ENCODE measurements at places on chromosomes 16 and 17.
A peak's percentile ranks its signal among the peaks of the same experiment; 100 is the strongest.

DNA sequence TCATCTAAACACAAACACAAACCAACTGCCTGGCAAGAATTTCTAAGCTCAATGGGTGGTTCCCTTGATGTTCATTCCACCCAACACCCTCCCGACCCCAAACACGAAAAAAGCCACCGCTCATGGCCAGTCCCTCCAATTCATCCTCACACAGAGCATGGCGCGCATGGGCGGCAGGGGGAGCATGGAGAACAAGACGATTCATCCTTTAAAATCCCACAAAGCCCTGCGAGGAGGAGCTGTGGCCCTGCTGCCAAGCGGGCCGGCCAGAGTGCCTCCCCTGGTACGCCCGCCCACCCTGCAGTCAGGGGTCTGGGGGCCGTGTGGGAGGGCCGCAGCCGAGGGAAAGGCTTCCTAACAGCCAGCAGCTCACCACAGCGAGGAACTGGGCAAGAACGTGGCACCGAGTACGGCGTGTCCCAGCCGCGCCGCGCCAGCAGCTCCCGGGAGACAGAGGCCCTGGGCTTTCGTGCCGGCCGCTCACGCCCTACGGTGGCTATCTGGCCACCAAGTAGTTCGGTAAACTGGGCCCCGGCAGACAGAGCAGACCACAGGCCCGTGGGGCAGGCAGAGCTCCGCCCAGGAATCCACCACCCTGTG, 60.9 kb downstream of the KLHDC4 start:
- no peak for DNase-seq

DNA sequence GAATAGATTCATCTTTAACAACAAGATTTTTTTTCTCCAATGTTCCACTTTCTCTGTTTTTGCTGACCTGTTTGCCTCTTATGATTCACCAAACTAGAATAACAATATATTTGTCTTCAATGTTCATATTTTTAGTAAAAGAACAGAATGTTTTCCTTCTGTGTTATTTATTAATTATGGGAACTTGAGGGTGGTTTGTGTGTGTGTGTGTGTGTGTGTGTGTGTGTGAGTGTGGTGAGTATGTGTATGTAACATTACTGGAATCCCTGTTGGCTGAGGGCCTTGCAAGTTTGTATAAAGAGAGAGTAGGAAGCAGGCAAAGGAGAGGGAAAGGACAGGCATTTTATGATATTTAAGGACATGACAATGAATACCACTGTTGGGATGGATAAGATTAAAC, 13.8 kb downstream of the STXBP4 start:
- DNase-seq: no peak

GRCh38 chr16:24673155-24673554, 56.3 kb upstream of the TNRC6A start:
- DNase-seq: no peak

DNA sequence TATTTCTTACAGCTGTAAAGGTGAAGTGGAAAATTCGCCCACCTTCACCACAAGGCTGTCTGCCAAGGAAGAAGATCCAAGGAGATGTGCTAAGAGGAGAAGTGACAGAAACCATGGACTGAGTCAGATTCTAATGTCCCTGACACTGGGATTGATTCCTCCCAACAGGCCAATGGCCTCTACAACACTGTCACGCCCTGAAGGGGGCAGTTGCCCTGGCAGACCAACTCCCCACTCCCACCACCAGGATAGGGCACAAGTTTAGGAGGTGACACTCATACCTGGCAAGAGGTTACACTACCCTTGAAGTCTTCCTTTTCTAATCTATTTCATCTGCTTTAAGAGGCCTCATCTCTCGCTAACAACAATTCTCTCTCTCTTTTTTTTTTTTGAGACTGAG, 16.1 kb downstream of the PIP4K2B start:
- DNase-seq: no peak

DNA sequence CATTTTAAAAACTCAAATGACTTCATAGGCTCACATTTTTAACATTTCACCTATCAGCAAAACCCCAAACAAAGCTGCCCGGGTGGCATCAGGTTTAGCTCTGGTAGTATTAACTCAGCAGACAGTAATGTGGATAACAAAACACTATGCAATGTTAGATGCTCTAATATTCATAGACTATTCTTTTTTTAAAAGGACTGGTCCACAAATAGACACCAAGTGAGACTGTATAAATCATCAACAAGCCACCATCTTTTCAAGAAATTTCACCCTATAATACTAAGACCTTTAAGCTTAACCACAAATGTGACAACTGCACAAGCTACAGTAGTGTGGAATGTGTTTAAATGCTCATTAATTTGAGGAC, 20.2 kb downstream of the SNN start:
- DNase-seq: no peak

GRCh38 chr16:84718-85406, 6.8 kb downstream of the MPG start:
- no peak for DNase-seq

- no peak for DNase-seq
Measured at GRCh38 chr17:55273579-55274354, 9.0 kb downstream of the HLF start.

- DNase-seq: no peak
Measured at GRCh38 chr16:50272111-50272571, 5.8 kb downstream of the ADCY7 start.

GRCh38 chr17:27591986-27592385, 39.0 kb upstream of the LGALS9 start:
- DNase-seq: no peak

DNA sequence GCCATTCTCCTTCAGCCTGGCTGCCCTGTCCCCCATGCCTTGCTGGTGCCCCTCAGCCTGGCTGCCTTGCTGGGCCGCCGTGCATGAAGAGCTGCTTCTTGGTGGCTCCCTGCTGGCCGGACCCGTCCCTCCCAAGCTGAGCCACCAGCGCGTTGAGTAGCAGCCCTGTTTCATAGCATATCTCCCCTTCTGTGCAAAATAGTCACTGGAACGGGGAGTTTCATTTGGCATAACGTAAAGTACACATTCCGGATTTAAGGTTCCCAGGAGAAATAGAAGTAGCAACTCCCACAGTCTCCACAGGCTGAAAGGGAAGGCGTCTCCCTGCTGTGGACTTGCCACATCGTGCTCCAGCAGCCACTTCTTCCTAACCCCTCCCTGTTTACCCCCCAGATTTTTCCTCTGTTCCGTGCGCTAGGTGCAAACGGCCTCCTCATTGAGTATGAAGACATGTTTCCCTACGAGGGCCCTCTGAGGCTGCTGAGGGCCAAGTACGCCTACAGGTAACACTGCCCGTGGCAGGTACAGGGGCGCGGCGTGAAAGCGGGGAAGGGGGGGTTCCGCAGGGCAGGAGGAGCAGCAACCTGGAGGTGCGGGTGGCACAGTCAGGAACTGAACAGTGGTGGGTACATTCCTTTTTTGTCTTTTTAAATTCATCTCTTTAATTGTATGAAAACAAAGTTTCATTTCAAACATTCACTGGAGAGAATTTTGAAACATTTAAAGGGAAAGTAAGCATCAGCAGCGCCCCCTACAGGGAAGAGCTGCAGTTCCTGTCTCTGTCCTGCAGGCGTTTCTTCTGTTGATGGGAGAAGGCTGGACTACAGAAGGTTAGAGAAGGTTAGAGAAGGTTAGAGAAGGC, 5.8 kb upstream of the OGFOD3 start:
- peak; percentile 17 for DNase-seq

DNA sequence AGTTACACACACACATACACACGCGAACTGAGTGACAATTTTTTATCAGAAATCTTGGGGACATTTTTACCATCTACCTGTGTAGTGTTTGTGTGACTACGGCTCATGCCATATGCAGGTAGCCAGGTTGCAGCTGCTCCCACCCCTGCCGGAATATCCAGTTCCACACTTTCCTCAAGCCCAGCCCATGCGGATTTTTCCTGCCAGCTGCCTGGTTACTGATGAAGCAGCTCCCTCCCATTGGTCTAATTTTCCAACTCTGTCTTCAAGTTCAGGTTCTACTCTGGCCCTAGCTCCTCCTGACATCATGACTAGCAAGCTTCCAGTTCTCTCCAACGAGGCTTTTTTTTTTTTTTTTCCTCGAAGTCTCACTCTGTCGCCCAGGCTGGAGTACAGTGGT, 4.8 kb downstream of the GSG1L2 start:
- DNase-seq: peak; percentile 26

- DNase-seq: peak; percentile 19
Measured at GRCh38 chr17:28953444-28954118, 2.3 kb upstream of the PHF12 start.

GRCh38 chr17:55343900-55344513, 77.6 kb downstream of the MMD start:
- DNase-seq: no peak

GRCh38 chr17:75617218-75617617, 16.0 kb upstream of the SMIM5 start:
- DNase-seq: no peak

GRCh38 chr16:56783344-56783743, 53.4 kb downstream of the NUP93 start:
- DNase-seq: no peak

DNA sequence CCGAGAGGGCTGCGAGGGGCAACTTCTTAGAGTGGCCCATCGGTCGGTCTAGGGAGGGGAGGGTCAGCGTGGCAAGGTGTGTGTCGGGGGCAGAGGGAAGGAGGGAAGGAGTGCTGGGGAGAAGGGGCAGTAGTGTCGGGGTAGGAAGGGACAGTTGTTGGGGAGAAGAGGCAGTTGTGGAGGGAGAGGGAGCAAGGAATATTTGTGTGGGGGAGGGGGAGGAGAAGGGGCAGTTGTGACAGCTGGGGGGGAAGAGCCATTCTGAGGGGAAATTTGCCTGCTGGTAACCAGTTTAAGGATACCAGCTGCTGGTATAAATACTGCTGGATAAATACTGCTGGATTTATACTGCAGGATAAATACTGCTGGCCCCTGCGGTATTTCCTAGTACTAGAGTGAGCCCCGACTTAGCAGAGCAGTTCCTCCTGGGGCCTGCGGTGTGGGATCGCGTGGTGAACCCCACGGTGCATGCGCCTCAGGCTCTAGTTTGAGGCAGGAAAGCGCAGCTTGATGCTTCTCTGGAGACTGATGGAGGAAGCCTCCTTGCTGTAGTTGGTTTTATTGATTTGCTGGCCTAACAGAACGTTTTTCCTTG, 309 bp downstream of the DNAH2 start:
- peak; percentile 36 for DNase-seq

- no peak for DNase-seq
Measured at GRCh38 chr17:41538565-41538991, 10.5 kb upstream of the KRT19 start.

- DNase-seq: no peak
Measured at GRCh38 chr16:49332589-49333258, 40.9 kb upstream of the C16orf78 start.

DNA sequence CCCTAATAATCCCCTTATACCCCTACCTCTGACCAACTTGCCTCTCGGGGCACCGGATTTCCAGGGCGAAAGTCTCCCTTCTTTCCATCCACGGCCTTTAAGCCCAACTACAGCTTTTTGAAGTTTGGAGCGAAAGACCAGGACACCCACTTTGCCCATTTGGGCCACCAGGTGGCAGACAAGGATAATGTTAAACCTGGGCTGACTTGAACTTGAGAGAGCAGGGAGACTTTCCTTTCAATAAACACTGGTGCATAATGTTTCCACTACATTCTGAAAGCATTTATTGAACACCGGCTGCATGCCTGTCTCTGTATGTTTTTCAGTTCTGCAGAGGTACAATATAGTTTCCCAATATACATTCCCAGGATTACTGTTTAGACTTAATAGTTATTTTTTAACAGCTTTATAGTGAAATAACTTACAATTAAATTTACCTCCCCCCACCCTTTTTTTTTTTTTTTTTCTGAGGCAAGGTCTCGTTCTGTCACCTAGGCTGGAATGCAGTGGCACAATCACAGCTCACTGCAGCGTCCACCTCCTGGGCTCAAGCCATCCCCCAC, 6.9 kb upstream of the CES3 start:
- DNase-seq: peak; percentile 46

- DNase-seq: no peak
Measured at GRCh38 chr16:49458243-49458642, 84.6 kb downstream of the C16orf78 start.

GRCh38 chr16:74447578-74447977, 26.3 kb upstream of the CLEC18B start:
- DNase-seq: no peak

DNA sequence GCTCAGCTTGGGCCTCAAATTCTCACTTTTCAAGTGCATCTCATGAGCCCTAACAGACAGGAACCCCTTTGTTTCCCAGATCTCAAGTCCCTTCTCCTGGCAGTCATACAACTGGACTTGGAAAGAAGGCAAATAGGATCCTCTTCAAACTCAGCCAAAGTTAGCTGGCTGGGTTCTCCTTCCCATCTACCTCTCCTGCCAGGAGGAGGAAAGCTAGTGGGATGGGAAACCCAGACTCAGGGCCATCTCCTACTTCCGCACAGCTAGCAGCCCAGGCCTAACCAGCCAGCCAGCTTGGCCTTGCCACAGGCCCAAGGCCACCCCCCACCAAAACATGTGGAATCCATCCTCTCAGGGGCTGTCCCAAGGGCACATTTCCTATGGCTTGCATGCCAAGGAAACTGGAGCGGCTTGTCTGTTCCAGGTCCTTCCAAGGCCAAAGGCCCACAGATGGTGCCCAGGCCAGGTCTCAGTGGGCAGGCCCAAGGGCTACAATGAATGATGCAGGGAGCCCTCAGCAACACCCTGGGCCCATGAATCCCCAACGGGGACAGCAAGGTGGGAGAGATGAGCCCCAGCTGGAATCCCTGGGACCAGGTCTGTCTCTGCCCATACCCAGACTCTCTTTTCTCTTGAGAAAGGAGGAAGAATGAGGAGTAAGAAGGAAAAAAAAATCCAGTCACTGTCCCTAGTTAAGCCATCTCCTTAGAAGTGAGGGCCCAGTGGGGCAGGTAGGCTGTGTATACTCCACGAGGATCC, 1.7 kb downstream of the SMARCD2 start:
- no peak for DNase-seq

DNA sequence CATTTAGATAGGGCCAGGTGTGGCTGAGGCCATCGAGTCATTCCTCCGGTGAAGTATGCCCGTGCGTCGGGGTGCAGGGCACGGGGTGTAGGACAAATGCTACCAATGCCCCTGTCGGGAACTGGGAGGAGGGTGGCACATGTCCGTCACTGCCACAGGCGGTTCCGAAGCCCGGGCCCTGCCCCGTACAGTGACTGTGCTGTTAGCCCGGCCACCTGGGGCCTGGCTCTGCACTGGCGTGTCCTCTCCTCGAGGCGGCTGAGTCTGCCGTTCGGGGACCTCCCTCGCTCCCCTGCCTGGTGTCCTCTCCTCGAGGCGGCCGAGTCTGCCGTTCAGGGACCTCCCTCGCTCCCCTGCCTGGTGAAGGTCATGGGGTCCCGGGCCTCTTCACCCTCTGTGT, 7.0 kb upstream of the ZFPM1 start:
- DNase-seq: no peak

- DNase-seq: no peak
Measured at GRCh38 chr16:67183-67791, 5.1 kb downstream of the RHBDF1 start.

- DNase-seq: no peak
Measured at GRCh38 chr17:80254396-80255251, 6.0 kb upstream of the RNF213 start.

GRCh38 chr16:77375396-77375795, 59.4 kb downstream of the ADAMTS18 start:
- DNase-seq: no peak

GRCh38 chr16:86537486-86537885, 17.5 kb downstream of the MTHFSD start:
- no peak for DNase-seq

Data from DMS 273 treated with DMSO at 0.1 percent for 48 hours (cell line).